ENCODE measurements at places on chromosomes 3 and 15.

- no peak for DNase-seq
These were observed 259.4 kb upstream of the PROK2 start for GRCh38 chr3:72044231-72044855.

DNA sequence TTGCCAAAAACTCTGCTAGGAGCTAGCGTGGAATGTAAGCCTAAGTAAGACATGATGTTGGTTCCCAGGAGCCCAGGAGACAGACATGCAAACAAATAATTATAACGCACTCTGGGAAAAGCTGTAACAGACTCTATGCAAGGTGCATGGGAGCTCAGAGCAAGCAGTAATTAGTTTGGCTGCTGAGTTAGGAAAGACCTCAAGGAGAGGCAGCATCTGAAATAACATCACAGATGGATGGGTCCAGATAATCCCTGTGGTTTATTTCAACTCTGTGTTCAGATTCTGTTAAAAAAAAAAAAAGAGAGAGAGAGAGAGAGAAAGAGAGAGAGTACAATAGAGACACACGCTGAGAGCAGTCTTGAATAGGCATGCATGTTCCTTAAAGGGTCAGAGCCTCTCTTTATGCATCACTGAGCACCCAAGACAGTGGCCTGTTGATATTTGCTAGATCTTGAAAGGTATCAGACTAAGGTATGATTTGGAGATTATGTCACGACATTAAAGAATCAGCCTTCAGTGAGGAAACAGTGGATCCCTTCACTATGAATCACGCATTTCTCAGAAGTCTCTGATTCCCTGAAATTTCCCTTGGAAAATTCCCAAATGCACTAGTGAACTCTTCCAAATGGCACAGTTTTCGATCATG lies 124.4 kb upstream of the LIPC start:
- DNase-seq: no peak

DNA sequence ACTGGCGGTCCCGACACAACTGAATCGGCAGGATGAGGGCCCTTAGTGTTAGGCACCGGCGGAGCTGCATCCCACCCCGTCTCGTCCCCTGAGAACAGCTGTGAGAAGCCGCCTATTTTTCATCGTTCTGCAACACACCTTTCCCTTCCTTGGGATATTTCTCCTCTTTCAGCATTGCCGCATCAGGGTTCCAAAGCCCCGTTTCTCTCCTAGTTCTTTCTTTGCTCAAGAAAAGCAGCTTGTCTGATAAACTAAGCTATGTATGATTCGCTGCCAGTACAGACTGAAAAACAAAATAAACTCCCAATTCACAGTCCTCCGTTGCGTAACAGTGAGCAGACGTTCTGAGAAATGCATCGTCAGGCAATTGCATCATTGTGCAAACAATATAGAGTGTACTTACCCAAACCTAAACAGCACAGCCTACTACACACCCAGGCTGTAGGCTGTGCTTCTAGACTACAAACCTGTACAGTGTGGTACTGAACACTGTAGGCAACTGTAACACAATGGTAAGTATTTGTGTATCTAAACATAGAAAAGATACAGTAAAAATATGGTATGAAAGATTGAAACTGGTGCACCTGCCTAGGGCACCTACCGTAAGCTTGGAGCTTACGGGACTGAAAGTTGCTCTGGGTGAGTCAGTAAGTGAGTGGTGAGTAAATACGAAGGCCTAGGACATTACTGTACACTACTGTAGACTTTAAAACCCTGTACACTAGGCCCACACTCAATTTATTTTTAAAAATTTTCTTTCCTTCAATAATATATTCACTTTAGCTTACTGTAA lies 8.9 kb upstream of the ADAMTS17 start:
- no peak for DNase-seq

GRCh38 chr15:38499651-38500050 lies 45.7 kb downstream of the FAM98B start:
- DNase-seq: no peak

- DNase-seq: no peak
These were observed 48.2 kb upstream of the FNDC3B start for GRCh38 chr3:171991166-171991565.

DNA sequence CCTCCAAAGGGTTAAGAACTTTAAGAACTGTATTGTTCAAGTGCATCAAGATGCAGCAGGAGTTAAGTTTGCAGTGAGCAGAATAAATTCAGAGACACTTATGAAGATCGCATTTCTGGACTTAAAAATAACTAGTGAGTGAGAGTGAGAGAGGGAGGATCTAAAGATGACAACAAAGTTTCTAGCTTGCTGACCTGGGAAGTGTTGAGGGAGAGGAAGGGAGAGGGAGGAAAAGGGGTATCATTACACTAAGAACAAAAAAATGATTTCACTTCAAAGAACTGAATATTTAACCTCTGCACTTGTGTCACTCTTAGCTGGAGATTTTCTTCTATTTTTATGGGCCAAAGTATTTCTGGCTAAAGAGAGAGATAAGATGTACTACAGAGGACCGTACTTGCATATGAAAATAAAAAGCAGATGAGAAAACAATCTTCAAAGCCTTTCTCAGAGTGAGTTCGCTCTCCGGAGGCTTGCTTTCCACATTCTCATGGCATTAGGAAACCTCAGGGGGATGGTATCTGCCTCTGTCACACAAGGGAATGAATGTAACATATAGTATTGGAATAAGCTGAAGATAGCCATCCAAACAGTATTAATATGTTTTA lies 91.4 kb upstream of the TJP1 start:
- DNase-seq: no peak

GRCh38 chr3:132268956-132269355 lies 48.3 kb upstream of the ACP3 start:
- no peak for DNase-seq

DNA sequence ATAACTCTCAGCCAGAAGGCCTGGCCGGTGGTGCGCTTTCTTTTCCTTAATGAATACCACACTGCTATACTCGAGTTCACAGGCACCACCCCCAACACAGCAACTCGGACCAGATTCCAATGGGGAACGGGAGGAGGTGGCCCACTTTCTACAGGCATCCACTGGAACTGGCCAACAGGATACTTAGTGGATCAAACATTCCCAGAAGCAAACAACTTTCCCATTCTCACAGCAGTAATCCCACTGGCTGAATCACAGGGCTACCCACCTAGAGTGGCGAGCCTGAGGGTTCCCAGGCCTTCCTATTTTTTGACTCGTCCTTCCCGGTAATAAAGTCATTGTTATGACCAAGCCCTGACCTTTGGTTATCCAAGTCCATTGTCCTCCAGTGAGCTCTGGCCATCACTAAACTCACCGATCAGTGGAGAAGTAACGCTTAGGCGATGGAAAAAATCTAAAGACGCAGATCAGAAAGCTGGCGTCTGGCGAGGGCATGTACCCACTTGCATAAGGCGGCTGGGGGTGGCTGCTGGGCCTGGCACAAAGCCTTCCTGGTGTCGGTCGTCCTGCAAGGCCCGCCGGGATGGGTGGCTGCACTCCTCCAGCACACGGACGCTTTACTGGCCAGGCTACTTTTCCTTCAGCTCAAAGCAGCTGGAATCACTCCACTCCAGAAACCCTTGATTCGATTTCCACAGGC lies 1.2 kb downstream of the EOGT start:
- no peak for DNase-seq

GRCh38 chr3:96843505-96844203 lies 29.3 kb downstream of the EPHA6 start:
- DNase-seq: no peak

DNA sequence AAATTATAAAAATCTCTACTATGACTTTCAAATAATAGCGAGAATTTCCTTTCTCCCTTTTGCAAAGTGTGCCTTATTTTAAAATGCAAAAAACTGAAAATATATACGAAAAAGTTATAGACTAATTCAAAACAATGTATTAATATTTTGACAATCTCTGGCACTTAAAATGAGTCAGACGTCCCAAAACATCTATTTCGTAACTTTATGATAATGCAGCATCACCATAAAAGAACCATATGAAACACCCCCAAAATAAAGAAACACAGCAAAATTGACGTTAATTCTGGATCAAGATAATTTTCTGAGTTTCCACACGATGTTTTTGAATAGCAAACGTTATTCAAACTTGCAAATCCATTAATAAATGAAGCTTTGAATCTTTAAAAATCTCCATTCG lies 1.0 kb downstream of the COPS2 start:
- DNase-seq: no peak

DNA sequence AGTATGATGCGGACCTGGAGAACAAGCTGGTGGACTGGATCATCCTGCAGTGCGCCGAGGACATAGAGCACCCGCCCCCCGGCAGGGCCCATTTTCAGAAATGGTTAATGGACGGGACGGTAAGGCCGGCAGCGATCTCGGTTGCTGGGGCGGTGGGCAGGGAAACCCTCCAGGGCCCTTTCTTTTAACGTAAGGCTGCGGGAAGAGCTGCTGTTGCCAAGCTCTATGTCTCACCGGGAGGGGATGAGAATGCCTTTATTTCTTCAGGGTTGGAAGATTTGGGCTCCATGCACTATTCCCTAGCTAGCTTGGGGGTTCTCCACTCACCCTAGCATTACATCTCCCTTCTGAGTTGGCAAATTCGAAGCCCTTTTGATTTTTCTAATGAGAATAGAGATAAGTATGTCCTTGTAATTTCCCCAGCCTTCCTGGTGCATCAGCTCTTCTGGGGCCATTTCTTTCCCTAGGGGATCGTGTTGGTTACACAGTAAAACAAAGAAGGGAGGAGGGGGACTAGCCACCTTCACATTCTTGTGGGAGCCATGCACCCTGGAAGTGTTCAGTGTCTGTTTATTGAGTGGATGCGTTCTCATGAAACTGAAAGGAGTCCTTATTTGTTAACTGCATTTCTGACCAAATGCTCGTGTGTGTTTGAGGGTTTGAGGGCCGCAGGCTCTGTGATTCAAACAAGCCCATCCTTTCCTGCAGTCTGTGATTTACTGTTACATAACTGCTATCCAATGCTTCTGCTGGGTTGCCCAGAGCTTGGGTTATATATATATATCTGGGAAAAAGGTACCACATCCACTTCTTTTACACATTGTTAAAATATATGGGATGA lies 982 bp downstream of the TAGLN3 start:
- no peak for DNase-seq

- DNase-seq: no peak
These were observed 37.5 kb upstream of the STIMATE start for GRCh38 chr3:52934630-52935530.

GRCh38 chr3:21105784-21106183 lies 645.2 kb downstream of the ZNF385D start:
- no peak for DNase-seq

GRCh38 chr15:66578286-66578875 lies 12.6 kb upstream of the LCTL start:
- no peak for DNase-seq

GRCh38 chr3:120636795-120637401 lies 40.8 kb downstream of the NDUFB4 start:
- DNase-seq: no peak

DNA sequence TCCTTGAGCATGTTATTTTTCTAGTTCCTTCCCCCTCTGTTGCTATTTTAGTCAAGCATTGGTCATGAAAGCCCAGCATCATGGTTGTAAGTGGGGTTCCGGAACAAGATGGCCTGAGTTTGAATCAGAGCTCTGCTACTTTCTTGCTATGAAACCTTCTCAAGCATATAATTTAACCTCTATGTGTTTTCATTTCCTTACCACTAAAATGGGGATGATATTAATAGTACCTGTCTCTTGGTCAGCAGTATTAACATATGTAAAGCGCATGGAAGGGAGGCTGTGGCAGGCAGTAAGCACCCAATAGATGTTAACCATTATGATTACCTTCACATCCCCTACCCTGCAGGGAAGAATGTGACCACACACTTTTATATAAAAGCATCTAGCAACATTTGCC lies 14.3 kb upstream of the SPRED1 start:
- no peak for DNase-seq

DNA sequence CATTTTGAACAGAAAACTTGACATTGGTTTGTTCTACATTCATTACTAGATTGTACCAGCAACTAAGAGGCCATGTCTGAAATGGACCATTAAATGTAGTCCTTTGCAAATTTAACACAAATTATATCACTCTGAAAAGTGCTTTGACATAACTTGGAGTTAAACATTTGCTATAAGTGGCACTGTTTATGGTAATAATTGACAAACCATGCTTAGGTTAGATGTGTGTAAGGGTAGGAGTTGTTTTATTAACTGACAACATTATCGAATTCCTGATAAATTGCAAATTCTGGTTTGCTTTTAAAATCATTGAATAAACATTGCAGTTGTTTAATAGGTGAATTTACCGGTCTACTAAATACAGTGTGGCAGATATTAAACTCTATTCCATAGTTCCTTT lies 6.1 kb upstream of the TMEM207 start:
- no peak for DNase-seq

Measured in activated CD8-positive, alpha-beta memory T cell treated with anti-CD3 and anti-CD28 coated beads for 48 hours (primary cell).